NCI-H345 (cell line): ENCODE measurements at places on chromosomes 1 and 21.

- no peak for DNase-seq
These were observed 7.6 kb downstream of the CAPN9 start for GRCh38 chr1:230754796-230755195.

DNA sequence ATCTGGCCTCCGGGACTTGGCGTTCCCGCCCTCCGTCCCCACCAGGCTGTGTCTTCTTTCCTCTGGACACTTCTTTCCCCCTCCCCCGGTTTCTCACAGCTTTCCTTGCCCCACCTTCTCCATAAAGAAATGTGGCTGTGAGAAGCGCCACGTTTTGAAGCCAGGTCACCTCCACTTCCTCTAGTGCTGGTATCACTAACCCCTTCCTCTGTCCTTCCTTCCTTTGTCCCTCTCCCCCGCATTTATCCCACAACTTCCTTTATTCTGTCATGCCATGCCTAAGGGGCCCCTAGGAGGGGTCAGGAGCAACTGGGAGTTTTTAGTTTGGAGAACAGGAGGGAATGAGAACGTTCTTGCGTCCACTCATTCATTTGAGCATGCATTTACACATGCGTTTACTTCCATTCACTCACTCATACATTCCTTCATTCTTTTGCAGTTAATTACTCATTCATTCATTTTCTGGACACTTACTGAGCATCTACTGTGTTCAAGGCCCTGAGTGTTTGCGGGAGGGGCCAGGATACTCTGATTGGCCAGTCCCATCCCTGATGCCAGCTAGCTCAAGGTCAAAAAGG is 5.0 kb upstream of the ACOT11 start:
- no peak for DNase-seq

DNA sequence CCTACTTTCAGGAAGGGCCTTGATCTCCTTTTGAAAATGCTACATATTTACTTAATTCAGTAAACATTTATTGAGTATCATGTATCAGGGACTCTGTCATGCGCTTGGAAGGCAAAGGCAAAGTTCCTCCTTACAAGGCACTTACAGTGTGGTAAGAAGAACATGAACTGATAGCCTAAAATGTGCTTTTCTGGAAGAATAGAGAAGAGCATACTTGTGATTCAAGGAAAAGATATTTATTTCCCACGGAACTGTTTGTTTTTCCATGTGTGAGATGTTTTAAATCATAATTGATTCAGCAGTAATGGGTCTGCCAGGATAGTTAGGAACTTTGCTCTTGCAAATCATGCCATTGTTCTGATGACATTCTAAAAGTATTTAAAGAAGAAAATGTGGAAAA is 110.1 kb upstream of the ZNHIT6 start:
- DNase-seq, result no peak

- DNase-seq, result no peak
These were observed 39.1 kb downstream of the SKI start for GRCh38 chr1:2267051-2267830.

GRCh38 chr1:240134596-240134995 is 42.9 kb downstream of the FMN2 start:
- DNase-seq, result no peak

DNA sequence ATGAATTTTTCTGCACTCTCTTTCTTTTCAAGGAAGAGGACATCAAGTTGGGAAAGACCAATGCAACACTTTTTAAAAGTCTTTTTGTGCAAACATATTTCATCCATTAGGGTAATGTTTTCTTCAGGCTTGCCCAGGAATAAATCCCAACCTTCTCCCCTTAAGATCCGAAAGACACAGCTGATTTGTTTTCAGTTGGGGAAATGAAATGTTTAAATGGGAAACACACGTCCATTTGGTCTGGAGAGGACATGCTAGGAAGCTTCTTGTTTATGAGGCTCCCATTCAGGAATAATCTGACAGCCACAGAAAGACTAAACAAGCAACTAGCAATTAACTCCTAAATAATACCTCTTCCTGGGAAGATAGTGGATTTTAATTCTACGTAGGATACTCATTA is 91.9 kb downstream of the PRRX1 start:
- no peak for DNase-seq

- no peak for DNase-seq
These were observed 151.6 kb downstream of the CNIH3 start for GRCh38 chr1:224767676-224768075.

DNA sequence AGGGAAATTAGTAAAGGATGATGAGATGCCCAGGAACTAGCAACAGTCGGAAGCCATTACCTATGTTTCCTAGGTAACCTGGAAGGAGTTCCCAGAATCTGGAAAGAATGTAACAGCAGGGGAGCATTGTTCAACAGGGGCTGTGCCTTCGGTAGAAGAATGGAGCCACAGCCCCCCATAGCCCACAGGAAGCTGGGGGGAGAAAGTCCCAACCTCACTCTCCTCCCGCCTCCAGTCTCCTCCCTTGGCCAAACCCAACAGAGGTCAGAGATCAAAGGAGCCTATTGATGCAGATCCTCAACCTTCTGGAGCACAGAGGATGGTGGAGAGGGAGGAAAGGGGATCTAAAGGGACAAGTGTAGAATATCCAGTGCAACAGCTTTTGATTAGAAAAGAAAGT is 131.5 kb upstream of the SLC44A3 start:
- peak; percentile 22 for DNase-seq

DNA sequence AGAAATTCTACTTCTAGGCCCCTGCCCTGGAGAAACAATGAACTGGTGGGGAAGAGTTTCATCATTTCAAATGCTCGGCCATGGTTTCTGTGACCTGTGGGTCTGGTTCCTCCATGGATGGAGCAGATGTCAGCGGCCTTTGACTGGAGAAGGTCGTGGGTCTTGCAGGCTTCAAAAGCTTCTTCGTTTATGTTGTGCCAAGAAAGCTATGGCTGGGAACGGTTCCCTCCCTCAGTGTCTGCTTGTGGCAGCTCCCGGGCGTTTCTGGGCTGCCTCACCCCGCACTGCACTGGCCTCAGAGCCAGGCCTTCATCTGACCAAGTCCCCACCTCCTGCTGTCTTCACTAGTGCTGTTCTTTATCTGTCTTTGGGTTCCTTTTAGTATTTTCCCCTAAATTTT is 46.4 kb upstream of the POFUT2 start:
- DNase-seq, result no peak

DNA sequence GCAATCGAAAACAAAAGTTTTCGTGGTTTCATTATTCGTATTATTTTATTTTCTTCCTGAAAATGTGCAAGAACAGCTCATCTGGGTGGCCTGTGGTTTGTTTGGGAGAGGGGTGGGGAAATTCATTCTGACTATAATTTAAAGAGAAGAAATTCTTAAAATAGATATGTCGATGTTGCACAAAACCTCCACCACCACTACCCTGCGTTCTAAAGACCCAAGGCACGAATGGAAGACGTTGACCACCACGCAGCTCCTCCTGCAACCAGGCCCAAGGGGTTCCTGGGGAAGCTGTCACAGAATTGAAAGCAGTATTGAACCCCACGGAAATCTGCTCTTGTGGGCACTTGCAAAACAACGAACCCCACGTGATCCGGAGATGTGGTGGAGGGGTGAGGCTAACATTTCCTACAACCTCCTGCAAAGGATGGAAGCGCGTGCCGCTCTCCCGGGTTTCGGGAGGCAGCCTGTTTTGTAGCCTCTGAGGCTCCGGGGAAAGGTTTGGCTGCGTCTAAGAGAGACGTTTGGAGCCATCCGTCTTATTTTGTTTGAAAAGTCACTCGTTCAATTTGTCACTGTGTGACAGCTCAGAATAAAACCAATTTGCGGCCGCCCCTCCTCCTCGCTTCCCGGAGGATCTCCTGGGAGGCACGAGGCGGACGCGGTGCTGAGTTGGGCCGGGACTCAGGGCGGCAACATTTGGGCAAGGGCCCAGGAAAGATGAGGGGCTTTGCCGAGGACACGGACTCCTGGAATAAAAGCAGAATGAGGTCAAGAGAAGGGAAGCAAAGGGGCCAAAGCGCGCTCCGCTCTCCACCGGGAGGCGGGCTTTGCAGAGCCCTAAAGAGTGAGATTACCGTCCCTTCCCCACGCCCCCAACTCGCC is 810 bp upstream of the HLX start:
- no peak for DNase-seq

- no peak for DNase-seq
These were observed 16.9 kb downstream of the DYRK3 start for GRCh38 chr1:206651958-206652890.
